ENCODE measurements at places on chromosomes 6 and 20.

DNA sequence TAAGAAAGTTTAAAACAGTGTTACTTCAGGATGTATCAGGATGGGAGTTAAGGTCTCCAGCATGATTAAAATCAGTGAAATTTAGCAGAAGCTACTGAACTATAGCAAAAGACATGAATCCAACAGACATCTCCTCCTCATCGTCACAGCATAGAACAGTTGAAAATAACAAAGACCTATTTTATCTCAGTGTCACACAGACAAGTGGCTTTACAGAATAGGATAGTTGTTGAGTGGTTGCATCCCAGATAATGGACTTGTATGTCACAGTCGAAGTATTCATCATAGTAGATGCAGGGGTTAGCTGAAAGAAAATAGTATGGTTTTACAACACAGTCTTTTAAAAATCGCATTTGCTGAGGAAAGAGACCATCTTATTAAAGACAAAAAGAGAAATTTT, 31.2 kb downstream of the CRISP1 start:
- no peak for DNase-seq

DNA sequence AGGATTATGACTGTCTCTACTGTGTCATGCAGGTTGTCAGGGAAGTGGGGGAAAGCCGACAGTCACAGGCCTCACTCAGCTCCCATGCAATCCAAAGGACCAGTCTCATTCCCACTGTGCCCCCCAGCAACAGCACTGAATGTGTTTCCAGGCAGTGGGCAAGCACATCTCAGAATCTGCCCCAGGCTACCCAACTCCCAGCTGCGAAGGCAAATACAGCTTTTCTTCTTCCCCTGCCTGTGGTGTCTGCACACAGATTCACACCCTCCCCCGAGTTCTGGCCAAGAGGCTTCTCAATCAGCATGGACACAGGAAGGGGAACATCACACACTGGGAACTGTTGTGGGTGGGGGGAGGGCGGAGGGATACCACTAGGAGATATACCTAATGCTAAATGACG, 75.3 kb downstream of the SNAP91 start:
- no peak for DNase-seq

GRCh38 chr20:48898210-48898609, 23.3 kb upstream of the ARFGEF2 start:
- no peak for DNase-seq

- DNase-seq: no peak
Observed at GRCh38 chr20:47036091-47036870, 141.6 kb downstream of the EYA2 start.

DNA sequence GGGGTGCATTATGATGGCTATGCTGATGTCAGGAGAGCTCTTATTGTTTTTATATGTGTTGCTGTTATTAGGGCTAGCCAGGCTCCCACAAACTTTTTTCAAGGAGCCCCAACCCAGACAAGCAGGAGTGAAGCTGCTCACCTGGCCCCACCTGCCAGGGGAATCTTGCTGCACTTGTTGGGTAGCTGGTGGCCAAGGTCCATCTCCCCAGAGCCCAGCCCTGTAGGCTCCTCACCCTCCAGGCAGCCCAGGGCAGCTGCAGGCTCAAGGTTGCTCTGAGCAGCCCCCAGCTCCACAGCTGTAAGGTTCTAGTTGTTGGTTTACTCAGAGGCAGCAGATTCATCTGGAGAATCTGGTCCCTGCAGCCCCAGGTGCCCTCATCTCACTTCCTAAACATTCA, 46.8 kb upstream of the SIRPA start:
- DNase-seq: no peak

- DNase-seq: no peak
Observed at GRCh38 chr6:12012038-12012557, at the start of gene HIVEP1. Gene HIVEP1, plus strand, starts transcription at chr6:12012312. Its CDS starts 3,317 bp downstream, at chr6:12015629.

- no peak for DNase-seq
Observed at GRCh38 chr20:61953037-61954021, 112.4 kb downstream of the TAF4 start.

GRCh38 chr20:64055893-64056638, 6.6 kb upstream of the SOX18 start:
- DNase-seq: no peak
